Panc1 (cell line): ENCODE measurements at places on chromosomes 5 and 9. TPM values are rescaled to one million over a fixed set of nuclear protein-coding genes. Genes with fewer than 3 reads are reported as not detected.

DNA sequence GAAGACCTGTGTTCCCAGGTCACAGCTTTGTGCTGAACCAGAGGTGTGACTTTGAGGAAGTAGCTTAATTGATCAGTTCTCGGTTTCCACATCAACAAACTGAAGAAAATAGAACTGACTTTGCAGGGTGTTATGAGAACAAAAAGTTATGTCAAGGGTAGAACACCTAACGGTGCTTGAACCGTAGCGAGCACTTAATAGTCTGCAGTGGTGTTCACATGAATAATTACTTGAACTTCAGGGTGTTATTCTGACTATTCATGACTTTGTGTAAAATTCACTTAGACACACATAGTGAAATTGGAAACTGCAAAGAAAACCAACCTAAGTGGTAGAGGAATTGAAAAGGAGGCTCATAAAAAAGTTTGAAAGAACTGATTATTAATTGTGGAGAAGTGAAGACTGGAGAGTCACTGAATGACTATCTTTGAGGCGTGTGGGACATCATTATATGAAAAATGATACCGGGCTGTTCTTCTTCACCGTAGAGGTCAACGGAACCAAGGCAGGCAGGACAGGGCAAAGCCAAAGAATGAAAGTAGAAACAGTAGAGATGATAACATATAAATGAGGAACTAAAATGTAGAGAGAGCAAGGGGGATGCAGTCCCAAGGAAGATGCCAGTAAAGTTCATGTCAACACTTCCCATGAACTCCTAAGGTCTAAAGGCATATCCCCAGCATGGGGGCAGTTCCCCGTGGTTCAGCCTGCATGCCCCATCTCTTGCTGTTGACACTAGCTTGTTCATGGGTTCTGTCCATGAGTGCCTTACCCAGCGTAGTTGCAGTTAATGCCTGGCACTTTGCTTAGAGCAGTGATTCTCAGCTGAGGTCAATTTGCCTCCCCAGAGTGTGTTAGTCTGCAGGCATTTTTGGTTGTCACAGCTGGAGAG, 118.7 kb downstream of the ZNF462 start:
- H3K4me3 ChIP-seq, result no peak overlapping the region
- no peaks in the 10 kb centered on the region for H3K4me1 ChIP-seq
- H3K27ac ChIP-seq, result no peak overlapping the region
- DNase-seq, result no peak

DNA sequence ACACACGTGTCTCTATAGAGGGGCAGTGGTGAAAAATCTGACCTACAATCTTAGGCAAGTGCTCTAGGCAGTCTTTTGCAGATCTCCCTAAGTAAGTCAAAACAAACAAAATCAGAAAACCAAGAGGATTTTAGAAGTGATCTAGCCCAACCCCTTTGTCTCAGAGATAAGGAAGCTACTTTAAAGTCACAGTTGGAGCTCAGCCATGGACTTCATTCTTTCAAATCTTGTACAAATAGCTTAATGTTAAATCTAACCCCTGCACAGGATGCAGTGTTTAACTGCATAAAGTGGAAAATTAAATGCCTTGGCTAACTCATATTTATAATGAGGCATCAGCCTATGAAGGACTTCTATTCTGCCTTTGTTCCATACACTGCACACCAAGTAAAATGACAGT, 135.1 kb upstream of the RFX3 start:
- H3K4me1 ChIP-seq, result no peaks in the 10 kb centered on the region
- no peaks in the 10 kb centered on the region for H3K36me3 ChIP-seq
- H3K27me3 ChIP-seq, result no peaks in the 10 kb centered on the region
- no peak for DNase-seq
- no peak overlapping the region for H3K4me3 ChIP-seq

GPR151 gene
- total RNA-seq, result not detected

DNA sequence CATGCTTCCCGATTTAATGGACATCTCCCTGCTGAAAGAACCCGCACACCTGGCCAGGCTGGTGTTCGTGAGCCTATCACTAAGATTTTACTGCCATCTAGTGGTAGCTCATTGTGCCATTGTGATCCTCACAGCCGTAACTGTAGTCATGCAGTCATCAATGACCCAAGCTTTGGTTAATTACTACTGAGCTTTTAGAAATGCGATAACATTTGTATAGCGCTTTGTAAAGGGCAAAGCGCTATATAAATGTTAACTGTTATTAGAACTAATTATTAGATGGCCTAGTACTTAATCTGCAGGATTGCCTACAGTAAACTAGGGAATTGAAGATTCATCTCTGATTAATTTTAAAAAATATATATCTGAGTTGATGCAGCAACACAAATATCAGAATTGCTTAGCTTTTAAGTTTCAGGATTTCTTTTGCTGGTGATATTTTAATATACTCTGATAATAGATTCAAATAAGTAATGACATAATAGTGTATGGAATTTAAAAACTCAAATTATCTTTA, 90.2 kb downstream of the HACD4 start:
- peak; percentile 24 for DNase-seq
- no peaks in the 10 kb centered on the region for H3K36me3 ChIP-seq
- no peaks in the 10 kb centered on the region for H3K4me1 ChIP-seq
- no peak overlapping the region for H3K27ac ChIP-seq
- no peak overlapping the region for H3K4me3 ChIP-seq

DNA sequence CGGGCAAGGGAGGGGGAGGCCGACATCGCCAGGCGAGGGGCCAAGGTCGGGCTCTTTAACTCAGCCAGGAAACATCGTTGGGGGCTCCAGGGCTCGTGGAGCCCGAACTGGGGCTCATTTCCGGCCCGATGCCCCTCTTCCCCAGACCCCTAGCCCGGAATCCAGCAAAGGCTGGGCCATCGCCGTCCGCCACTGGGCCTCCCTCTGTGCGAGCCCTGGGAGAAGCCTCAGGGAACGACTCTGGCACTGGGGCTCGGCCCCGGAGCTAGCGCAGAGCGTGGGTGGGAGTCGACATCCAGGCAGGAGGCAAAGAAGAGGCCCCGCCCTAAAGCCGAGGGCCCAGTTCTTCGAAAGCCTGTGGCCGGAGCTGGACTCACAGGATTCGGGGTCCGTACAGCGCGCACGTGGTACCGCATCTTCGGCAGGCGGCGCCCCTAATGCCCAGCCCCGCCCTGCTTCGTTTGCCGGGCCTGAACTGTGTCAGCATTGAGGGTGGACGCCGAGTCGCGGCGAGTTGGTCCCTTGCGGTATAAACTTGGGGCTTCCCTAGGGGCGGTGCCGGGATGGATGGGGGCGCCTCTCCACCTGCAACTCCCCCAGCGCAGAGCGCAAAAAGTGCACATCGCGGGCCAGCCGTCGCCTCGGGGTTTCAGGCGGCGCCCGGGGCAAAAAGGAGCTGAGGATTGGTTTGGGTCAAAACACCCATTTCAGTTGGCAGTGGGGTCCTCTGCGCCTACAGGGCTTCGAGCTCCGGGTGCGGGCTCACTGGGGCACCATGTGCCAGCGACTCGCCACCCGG, 3.6 kb upstream of the PAX5 start:
- H3K27ac ChIP-seq, result peak overlapping the region; percentile 77
- peaks cover 40% of the 10 kb centered on the region for H3K27me3 ChIP-seq
- DNase-seq, result no peak
- peak overlapping the region; percentile 78 for H3K4me3 ChIP-seq
- peaks cover 19% of the 10 kb centered on the region for H3K4me1 ChIP-seq

DNA sequence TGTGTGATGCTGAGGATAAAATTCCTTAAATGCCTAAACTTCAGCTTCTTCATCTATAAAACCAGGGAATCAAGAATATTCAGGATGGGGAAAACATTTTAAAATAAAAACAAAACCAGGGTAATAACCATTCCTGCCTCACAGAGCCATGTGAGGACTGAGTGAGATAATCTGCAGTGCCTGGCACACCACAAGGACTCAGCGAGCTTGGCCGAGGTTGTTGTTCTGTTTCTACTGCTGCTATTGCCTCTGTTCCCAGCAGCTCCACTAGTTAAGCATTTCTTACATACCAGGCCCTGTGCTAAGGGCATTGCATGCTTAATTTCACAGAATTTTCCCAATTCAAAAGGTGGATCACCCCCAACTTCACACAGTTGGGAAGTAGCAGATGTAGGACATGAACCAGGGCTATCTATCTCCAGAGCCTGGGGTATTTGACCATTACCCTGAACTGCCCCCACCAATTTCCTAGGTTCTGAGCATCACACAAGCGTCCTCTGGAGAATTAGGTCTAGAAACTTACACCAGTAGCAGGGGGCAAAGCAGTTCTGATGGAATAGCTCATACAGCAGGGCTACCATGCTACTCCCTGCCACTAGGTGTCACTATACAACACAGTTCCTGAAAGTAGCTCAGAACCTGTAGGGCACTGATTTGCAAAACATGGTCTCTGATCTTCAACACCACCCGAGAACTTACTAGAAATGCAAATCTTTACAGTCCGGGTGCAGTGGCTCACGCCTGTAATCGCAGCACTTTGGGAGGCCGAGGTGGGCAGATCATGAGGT, 74.3 kb downstream of the LRSAM1 start:
- H3K27me3 ChIP-seq, result no peaks in the 10 kb centered on the region
- DNase-seq, result no peak
- H3K4me1 ChIP-seq, result peaks cover 38% of the 10 kb centered on the region

- no peak overlapping the region for H3K4me3 ChIP-seq
- DNase-seq, result no peak
- H3K27me3 ChIP-seq, result no peaks in the 10 kb centered on the region
- no peaks in the 10 kb centered on the region for H3K4me1 ChIP-seq
- no peak overlapping the region for H3K27ac ChIP-seq
- H3K36me3 ChIP-seq, result no peaks in the 10 kb centered on the region; the same call in 1 of the 2 replicates
These were observed 95.4 kb upstream of the DAB2 start for GRCh38 chr5:39520232-39520572.
